ENCODE measurements at places on chromosomes 4 and X.

DNA sequence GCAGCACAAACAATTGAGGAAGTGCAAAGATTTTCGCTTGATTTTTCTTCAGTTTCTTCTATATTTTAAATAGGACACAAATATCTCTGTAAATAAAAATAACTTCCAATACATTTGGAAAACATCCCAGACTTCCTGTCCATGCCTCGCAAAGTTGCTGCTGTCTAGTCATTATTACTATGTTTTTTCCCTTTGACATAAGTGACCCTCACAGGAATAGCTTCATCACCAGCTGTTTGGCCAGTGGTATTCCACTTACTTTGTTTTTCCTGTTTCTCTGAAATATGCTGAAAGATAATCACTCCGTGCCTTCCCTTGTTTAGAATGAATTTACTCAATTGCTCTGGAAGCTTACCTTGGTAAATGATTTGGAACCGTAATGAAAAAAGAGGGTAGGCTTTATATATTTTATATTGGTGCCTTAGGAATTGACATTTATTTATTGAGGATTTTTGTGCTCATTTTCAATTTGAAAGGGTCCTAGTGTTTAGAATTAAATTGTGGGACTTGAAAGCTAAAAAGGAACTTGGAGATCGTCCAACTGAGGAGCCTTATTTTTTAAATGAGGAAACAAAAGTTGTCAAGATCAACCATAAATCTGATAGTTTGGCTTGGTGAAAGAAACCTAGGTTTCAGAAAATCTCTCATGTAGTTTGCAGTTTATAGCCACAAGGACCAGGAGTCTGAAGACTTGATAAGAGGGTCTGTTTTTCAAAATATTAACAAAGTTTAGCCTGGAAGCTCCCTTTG lies 65.6 kb downstream of the CDKL5 start:
- no peak for DNase-seq

DNA sequence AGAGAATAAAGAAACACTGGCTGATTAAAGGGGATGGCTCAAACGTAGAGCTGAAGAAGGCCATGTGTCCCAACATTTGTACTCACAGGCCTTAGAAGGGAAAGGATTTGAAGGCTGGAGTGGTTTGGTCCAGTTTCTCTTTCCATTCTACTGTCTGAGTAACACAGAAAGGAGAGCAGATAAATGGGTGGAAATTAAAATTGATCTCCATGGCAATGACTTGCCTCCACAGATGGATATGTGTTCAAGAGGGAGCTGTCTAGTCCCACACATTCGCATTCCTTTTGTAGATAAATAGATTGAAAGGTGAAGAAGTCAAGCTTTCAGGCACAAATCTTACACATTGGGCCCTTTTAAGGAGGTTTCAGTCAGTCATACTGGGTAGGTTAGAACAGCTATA lies 74.6 kb downstream of the DOCK11 start:
- no peak for DNase-seq

DNA sequence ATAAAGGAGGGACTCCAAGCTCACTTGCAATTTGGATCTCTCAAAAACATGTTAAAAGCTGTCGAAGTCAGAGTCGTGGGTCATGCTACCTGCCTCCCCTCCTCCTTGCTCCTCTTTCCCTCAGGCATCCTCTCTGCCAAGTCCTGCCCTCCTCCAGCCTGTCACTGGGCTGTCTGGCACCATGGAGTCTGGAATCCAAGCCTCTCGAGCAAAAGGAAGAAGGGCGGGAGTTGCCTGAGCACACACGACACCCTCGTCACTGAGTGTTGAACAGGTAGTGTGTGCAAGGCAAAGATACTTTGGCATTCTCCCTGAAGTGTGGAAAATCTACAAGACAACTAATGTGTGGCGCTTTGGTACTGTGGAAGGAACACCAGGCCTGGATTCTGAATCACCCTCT lies 62.2 kb downstream of the HAUS3 start:
- DNase-seq: no peak

GRCh38 chr4:57061395-57061794 lies 48.8 kb downstream of the IGFBP7 start:
- DNase-seq: no peak

DNA sequence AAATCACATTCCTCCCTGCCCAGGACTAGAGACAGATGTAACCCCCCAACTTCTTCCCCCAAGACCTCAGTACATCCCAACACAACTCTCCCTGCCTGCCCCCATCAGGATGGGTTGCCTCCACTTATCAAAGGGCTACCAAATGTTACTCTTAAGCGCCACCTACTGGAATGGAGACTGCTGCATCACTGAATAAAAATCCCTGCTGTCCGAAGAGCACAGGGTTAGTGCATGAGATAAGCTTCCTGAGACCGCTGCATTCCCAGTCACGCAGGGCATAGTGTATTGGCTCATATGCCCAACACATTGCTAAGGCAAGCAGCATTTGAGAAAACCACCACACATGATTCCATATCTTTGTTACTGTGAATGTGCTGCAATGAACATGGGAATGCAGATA lies 544.5 kb downstream of the PPP4R3C start:
- no peak for DNase-seq

DNA sequence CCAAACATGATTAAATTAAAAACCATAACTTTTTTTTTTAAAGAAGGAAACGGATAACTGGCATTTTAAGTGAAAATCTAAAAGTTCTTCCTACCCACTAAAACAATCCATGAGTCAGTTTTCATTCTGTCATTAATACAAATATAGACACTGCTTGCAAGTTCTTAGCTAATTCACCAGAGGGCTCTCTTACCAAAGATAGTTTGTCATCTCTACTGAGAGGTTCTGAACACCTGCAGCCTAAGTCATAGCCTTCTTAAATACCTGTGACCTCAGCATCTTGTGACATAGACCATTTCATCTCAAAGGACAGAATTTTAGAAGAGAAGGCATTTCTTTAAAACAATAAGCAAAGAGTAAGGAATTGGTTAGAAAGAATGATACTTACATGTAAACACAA lies 65.3 kb upstream of the FAM120C start:
- no peak for DNase-seq

DNA sequence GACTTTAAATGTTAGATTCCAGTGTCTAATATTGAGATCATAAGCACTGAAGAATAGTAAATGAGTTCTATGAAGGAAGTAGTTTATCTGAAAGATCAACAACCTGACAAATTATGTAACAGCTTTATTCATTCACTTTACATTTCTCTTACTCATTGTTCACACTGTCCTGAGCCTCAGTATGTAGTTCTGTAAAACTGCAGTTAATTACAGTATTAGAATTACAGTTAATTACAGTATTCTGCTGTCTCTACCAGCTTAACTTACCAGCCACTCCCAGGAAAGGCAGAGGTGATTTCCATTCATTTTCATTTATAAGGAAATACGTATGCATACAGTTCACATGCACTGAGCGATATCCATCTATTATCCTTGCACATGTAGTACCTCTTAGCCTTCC lies 32.7 kb downstream of the NFKB1 start:
- no peak for DNase-seq

DNA sequence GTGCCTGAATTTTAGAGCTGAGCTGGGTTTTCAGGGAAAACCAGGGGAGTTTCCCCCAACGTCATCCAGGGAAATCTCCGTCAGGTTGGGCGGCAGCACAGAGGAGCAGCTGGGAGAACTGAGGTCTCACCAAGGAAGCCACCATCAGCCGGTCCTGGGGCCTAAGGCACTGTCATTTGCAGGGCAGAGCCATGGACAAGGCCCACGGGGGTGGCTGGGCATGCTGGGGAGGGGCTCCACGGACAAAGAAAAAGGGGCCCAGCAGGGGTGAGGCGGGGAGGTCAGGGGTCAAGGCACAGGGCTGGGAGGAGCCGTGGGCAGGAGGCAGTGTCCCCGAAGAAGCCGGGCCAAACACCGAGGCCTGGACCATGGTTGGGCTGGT lies 109.8 kb downstream of the HMX1 start:
- no peak for DNase-seq

DNA sequence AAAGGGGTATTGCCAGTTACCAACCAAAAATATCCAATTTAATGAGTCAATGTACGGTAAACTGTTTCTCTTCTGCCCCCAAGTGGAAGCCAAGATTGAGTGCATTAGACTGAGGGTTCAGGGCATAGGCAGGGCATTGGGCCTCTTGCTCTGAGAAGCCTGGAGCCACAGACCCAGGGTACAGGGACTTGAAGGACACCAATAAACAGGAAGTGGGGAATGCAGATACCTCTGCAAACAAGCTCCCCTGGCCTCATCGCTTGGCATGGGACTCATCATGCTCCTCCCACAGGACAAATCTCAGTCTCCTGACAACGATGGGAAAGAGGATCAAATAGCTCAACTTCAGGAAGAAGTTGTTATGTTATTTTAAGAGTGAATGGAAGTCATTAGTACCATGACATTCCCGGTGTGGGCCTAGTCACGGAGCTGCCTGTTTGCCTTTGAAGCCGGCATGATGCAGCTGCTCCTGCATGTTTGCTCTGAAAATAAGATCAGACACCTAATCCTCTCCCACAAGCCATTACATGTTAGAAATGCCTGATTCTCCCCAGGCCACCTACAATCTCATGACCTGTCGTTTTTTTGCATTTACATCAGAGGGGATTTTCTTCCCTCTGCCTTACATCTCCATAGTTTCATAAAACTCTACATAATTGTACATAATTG lies 224.2 kb downstream of the RCHY1 start:
- no peak for DNase-seq

GRCh38 chr4:123291329-123291728 lies 105.3 kb upstream of the SPRY1 start:
- DNase-seq: no peak

DNA sequence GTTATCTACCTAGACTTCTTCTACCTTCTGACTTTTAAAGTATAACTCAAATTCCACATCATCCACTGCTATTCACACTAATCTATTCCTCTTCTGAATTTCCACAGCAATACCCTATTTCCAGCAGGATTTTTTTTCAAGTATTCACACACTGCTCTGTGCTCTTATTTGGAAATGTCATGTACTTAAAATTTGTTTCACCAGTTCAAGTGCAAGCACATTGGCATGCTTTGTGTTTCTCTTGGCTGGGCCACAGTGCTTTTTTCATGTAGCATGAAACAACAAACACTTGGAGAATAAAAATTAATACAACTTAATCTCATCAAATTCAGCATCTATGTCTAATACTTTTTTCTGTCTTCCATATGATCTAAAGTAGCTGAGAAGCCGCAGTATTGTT lies 161.8 kb upstream of the PCDH18 start:
- no peak for DNase-seq

DNA sequence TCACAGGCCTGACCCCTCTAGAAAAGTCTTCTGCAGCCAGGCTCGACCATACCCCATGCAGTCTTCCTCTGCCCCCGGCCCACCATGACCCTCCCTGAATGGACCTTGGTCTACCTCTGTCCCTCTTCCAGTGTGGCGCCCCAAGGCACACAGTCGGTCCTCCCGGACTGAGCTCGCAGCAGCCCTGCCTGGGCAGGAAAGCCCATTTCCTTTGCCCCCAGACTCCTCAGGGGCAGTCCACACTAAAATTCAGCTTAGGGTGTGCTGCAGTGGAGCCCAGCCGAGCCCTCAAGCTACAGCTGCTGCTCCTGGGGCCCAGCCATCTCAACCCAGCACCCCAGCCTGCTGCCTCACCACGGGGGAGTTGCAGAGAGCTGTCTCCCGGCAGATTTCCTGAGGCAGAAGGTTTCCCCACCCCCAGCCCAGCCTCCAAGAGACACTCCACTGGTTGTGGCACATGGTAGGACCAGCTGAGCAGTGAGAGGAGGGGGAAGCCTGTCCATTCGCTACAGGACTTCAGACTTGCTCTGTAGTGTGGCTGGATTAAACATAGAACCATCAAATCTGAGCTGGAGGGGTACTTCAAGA lies 37.5 kb upstream of the IQSEC2 start:
- DNase-seq: no peak

- no peak for DNase-seq
Measured at GRCh38 chrX:45351478-45351877, 150.8 kb upstream of the DIPK2B start.

DNA sequence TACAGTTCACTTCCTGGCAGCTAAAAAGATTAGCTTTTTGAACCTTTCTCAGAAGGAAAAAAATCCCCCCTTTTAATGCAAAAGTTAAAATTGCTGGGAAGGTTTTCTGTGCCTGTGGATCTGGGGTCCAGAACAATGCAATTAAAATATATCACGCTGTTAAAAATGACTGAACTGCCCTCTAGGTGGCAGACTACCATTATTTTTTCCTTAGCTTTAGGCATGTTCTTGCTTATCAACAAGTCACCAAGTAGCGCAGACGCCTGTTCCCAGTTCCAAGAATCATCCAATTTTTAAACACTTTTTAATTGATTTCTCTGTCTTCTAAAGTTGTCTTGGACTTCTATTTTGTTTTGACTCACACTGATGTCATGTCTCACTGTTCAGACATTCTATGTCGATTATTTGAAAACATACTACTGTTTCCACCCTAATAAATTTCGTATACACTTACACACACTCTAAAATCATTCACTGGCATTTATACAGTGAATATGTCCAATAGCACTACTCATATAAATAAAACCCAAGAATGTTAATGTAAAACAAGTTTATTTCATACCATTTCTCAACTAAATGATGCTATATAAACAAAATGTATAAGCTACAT lies 661.6 kb downstream of the RAPGEF2 start:
- no peak for DNase-seq

DNA sequence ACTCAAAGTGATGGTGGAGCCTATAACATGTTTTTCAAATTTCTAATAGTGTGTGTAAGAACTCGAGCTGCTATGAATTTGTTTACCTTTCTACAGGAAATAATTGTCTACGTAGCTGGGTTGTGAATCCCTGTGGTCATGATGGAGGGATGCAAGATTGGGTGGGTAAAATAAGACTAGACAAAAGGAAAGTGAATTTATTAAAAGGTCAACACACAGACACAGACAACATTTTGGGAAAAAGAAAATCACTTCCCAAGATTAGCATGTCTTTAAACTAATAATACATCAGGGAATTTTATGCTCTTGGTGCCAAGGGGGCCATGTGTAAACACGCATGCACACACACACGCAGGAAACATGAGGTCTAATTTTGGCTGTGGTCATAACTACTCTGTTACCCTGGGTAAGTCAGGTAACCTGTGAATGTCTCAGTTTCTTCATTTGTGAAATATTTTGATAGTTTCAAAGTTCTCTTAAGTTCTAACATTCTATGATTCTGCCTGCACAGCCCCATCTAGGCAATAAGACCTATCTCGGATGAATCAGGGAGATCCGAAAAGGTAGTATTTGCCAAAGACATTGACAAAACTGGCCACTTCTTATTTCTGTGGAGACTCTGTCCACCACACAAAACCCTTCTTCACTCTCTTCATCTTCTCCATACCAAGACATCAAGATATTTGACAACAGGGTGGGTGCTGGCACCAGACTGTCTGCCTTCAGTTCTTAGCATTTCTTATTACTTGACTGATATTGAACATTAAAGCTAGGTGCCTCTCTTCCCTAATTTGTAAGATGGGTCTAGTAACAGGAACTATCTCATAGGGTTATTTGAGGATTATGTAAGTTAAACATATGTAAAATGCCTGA lies 1.6 kb upstream of the UNC5C start:
- DNase-seq: no peak

- DNase-seq: no peak
Measured at GRCh38 chr4:143083756-143084472, 100.8 kb upstream of the USP38 start.
